ENCODE measurements at places on chromosomes 12 and 14.

- DNase-seq: no peak
Observed at GRCh38 chr12:81252228-81252627, 174.3 kb downstream of the ACSS3 start.

DNA sequence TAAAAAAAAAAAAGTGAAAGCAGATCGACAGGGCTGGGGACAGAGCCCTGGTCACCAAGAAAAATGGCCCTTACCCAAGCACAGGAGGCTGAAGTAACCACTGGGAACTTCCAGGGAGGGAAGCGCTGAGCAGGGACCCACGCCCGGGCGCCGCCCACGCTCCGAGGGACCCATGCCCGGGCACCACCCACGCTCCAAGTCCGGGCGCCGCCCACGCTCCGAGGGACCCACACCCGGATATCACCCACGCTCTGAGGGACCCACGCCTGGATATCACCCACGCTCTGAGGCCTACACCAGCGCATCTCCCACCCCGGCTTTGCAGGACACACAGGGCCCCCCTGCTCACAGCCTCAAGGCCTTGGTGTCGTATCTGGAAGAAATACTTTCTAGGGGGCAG is 25.7 kb downstream of the CHGA start:
- no peak for DNase-seq

- DNase-seq: no peak
Observed at GRCh38 chr14:100664841-100665510, 61.7 kb upstream of the DLK1 start.

GRCh38 chr12:99658671-99659349 is 11.3 kb downstream of the GARIN6 start:
- DNase-seq: no peak

DNA sequence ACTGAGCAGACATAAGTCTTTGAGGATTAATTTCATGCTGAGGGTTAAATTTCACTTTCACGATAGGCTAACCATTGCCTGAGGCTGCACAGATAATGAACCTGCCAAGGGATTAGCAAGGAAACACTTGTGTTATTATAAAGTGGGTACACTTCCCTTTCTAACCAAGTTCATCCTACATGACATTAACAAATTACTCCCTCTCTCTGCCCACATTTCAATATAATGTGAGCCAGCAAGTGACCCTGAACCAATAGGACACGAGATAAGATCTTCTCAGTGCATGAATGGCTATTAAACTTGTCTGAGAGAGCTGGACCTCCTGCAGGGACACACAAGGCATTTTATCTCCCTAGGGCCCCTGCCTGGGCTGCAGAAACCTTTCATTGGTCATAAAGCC is 173.5 kb downstream of the PAX9 start:
- no peak for DNase-seq

DNA sequence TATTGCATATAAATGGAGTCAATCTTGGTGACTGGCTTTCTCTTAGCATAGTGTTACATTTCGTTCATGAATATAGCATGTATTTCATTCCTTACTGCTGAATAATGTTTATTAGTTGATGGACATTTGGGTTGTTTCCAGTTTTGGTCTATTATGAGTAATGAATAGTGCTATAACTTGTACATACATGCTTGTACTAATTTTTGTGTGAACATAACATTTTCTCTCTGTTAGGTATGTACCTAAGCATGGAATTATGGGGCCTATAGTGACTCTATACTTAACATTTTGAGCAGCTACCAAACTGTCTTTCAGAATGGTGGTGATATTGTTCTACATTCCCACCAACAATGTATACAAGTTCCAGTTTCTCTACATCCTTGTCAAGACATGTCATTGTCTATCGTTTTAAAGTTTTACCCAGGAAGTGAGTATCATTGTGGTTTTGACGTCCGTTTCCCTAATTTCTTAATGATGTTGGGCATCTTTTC is 23.1 kb downstream of the ATP2A2 start:
- no peak for DNase-seq

DNA sequence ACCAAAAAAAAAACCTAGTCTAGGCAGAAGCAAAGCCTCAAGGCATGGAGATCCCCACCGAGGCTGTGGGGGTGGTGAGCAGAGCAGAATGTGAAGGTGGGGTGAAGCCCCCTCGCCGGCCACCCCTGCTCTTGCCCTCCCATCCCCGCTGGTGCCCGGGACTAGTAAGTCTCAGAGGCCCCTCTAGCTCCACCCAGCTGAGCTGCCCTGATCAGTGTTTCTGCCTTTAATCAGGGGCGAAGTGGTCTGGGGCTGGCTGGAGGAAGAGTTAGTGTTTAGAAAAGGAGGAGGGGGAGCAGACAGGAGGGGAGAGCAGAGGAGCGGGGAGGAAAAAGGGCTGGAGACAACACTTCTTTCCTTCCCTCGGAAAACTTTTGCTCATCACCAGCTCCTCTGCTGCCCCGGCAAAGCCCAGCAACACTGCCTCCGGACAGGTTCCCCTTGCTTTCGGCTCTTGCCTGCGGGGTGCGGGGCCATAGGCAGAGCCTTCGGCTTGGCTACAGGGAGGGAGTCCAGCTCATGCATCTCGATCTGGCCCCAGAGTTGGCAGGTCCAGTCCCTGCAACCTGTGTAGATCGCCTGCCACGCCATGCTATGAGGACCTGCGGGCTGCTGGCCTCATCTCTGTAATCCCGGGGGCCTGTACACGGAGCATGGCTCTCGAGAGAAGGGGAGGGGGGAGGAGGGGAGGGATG is 3.4 kb upstream of the DLK1 start:
- DNase-seq: no peak

DNA sequence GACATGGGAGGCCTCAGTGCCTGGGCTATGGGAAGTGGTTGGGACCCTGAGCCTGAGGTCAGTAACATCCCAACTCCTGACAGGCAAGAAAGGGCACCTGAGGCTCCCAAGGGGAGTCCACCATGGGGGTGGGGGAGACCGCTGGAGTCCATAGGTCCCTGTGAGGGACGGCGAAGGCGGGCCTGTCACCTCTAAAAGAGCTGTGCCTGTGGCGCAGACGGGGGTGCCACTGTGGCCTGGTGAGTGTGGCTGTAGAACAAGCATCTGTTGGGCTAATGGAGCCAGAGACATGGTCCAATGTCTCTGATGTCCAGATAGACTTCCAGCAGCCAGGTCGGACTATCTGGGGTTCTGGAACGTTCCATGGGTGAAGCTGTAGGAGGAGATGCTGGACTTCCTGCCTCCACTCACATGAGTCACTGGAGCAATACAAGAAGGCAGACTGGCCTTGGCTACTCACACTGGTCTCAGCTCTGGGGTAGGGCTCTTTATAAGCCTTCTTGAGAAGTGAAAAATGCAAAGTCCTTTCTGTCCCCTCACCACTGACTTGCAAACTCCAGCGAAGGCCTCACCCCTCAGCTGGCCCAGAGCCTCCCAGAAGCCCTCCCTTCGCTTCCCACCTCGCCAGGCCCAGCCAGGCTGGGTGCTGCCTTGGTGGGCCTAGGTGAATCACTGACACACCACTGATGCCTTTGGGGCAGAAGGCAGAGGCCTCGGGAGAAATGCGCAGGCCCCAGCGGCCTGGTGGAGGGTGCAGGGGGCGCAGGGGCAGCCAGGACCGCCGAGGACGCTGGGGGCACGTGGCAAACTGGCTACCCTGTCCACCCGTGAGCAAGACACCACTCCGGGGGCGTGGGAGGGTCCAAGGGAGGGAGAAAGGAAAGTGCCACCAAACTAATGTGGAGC is 1.1 kb upstream of the TRAF3 start:
- no peak for DNase-seq

DNA sequence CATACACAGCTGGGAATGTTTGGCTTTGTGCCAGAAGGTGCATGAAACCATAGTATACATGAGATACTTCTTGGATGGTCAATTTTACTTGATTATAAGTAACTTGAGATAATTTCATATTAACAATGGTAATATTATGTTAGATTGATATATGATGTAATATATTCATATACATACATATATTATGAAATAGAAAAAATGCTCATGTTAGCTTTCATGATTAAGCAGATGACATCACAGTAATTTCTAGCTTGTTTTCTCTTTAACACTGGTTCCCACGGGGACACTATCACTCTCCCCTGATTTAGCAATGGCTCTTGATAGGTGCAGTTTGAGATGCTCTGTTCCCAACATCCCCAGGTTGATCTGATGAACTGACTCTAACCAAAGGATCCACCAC is 35.4 kb upstream of the NTF3 start:
- DNase-seq: no peak

GRCh38 chr14:23937203-23937602 is 16.4 kb upstream of the DHRS4 start:
- no peak for DNase-seq

DNA sequence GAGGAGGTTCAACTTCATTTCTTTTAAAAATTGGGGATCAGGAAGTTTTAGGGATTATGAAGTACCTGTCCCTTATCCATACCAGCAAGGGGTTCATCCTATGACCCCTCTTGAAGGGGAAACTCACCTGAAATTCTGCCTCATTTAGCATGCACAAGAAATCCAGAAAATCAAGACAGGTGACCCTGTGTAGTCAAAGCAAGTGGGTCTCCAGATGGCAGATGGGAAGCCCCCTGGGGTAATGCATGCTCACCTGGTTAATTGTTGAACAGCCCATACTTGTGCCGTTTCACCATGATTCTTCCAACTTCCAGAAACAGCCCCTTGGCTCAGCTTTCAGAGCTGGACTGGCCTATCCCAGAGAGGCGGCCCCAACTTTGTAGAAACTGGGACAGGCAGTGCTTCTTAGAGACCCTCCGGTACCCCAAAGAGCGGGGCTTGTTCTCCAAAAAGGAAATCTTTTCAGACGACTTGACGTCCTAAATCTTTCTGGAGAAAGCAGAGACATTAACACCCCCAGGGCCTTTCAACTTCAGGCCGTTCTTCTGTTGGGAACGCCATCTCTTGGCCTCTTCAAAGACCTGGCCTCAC is 66.3 kb upstream of the ESRRB start:
- no peak for DNase-seq

DNA sequence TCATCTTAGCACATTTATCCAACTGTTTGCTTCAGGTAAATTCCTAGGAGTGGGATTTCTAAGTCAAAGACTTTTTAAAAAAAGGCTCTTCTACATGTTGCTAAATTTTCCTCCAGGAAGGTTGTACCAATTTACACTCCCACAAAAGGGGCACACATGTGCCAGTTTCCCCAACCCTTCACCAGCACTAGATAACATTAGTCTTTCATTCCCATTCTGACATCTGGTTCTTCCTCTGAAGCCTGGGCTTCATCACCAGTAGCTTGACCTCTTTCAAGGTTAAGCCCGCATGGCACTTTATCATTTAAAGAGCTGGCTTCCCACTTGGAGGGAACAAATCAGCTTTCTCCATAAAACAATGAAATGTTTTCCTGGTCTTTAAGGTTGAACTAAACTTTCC is 168.4 kb downstream of the MYRFL start:
- DNase-seq: no peak

DNA sequence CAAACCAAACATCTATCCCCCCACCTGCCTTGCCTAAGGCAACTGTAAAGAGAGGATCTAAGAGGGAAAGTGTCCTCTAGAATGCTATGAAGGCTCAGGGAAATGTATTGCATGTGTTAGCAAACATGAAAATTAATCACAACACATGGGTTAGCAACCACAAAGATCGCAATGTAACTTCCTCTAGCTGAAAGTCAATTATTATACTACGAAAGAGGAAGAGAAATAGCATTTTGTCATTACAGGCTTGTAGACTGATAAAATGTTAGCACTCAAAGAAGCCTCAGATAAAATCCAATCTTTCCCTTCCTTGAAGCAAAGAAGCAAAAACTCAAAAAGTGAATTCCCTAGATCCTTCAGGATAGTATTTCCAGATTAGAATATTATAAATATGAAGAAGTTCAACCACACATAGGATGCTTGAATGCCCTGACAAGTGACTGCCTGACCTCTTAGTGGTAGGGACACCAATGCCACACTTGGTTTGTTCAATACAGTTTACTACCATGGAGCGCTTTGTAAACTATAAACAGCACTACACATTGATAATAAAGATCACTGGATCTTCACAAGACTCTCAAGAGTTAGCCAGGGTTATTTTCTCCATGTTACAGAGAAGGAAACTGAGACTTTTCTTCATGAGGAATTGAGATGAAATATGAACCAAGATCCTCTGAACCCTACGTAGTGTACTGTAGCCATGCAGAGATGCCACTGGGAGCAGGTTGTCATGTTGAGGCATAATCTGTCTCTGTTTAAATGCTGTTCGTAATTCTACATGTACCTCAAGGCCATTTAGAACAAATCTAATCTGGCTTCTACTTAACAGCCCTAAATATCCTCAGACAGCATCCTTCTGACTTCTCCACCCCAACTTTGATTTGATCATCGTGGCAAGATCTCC is 100.7 kb downstream of the ITPR2 start:
- no peak for DNase-seq

GRCh38 chr12:95277139-95277538 is 59.5 kb downstream of the VEZT start:
- no peak for DNase-seq

DNA sequence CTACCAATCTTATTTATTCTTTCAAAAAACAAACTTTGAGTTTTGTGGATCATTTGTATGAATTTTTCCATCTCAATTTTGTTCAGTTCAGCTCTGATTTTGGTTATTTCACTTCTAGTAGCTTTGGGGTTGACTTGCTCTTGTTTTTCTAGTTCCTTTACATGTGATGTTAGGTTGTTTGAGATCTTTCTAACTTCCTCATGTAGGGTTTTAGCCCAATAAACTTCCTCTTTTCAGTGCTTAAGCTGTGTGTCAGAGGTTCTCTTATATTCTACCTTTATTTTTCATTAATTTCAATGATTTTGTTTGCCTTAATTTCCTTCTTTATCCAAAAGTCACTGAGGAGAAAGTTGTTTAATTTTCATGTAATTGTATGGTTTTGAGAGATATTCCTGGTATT is 860.4 kb upstream of the FBXO33 start:
- no peak for DNase-seq

DNA sequence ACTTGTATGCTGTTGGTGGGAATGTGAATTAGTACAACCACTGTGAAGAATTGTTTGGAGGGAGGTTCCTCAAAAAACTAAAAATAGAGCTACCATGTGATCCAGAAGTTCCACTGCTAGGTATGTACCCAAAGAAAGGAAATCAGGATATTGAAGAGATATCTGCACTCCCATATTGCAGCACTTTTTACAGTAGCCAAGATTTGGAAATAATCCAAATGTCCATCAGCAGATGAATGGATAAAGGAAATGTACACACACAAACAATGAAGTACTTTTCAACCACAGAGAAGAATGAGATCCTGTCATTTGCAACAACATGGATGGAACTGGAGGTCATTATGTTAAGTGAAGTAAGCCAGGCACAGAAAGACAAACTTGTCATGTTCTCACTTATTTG is 25.9 kb downstream of the TIGAR start:
- DNase-seq: no peak

Data from stimulated activated CD4-positive, alpha-beta T cell treated with anti-CD3 and anti-CD28 coated beads, Interleukin-15, amount 100 ng/mL, for 48 hours (primary cell).